Right cardiac atrium (tissue), 5 donors: ENCODE measurements at places on chromosomes 11 and 22.

DNA sequence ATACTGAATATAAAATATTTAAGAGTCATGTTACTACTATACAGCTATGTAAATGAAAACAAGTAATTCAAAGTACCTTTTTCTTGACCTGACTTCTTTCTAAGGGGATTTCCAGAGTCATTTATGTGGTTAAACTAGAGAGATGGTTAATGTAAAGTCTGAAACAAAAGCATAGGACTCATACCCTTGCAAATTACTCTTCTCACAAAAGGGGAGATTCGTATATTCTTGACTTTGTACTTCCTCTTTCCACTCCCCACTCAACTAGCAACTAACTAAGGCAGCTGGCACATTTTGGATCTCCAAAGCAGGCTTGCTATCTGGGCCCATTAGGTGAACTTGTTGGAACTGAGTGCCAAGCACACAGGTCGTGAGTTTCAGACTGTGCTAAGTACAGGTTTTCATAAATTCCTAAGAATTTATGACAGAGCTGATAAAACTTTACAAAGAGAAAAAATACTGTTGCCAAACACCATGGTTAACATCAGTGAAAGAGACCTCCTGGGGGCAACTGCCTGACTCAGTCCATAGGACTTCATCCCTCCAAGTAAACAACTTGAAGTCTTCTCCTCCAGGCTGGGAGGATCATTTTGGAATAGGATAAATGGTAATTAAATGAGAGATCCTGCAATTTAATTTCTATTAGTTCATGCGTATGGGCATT, 77.0 kb upstream of the DDI1 start:
- DNase-seq, result no peak

- no peak for DNase-seq
Measured at GRCh38 chr22:39718921-39719475, 148.4 kb downstream of the CACNA1I start.

DNA sequence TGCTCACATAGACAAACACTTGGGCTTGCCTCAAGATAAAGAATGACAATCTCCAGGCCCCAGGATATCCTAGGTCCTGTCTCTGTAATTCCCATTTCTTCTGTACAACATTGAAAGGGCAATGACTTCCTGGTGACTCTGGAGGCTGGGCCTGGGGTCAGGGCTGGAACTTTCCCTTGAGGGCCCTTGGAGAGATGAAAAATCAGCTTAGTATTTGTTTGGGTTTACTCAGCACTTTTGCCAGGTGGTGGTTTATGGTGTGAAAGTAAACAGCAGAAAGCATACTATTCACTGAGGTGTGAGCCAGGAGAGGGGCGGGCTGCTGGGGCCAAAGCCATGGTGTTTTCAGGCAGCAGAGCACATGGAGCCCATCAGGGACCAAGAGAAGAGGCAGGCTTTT, 214.7 kb upstream of the NARS2 start:
- no peak for DNase-seq

- no peak for DNase-seq
Measured at GRCh38 chr11:86901599-86901998, 53.6 kb downstream of the FZD4 start.

DNA sequence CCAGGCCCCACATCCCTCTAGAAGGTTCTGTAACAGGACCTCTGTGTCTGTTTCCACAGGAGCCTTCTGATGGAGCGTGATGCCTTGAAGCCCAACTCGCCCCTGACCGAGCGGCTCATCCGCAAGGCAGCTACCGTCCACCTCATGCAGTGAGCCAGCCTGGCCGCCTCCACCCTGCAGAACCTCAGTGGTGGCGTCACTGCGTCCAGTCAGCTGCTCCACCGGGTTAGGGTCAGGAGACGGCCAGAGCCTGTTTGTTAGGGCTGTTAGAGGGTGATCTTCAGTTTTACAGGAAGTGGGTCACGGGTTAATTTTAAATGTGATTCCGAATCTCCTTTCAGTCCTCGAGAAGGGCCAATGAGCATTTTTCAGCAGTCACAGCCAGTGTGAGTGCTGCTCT, 3.9 kb upstream of the GTSE1 start:
- DNase-seq, result no peak
